ENCODE measurements at places on chromosomes 13 and 19. TPM values are rescaled to one million over a fixed set of nuclear protein-coding genes. Genes with fewer than 3 reads are reported as not detected.
A peak's percentile ranks its signal among the peaks of the same experiment; 100 is the strongest.

ANO8 gene
- 21.5 TPM for total RNA-seq

NLRP11 gene
- total RNA-seq: not detected

DNAAF3 gene
- not detected for total RNA-seq

ATCAY gene
- not detected for total RNA-seq

CUL4A gene
- 75.5 TPM for total RNA-seq

NOVA2 gene
- not detected for total RNA-seq

BEST2 gene
- total RNA-seq: not detected

SYT5 gene
- not detected for total RNA-seq

ICAM5 gene
- 0.36 TPM for total RNA-seq

ZNF85 gene
- total RNA-seq: 7.6 TPM

ERICH6B gene
- not detected for total RNA-seq

- DNase-seq: no peak
- peak overlapping the region; percentile 95 for H3K4me3 ChIP-seq
- no peaks in the 10 kb centered on the region for H3K27me3 ChIP-seq
Measured at GRCh38 chr13:106568299-106569003, 514 bp upstream of the ARGLU1 start.

DNA sequence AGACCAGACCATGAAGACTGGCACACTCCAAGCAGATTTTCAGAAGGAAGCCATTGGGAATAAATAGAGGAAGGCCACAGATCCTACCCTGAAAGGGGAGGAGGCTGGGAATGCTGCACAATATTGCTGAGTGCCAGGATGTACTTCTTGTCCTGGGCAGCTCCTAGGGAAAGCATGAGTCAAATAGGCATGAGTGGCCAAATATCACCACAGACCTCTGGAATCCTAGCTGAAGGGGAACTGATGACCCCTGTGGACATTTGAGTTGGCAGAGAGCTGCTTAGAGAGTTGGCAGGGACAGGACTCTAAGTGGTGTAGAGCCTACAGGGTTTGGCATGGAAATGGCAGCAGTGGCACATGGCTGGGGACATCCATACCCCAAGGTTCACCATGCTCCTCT lies 234.3 kb upstream of the TRPC4 start:
- H3K36me3 ChIP-seq: no peaks in the 10 kb centered on the region
- DNase-seq: no peak
- no peaks in the 10 kb centered on the region for H3K27me3 ChIP-seq
- no peaks in the 10 kb centered on the region for H3K4me1 ChIP-seq

DNA sequence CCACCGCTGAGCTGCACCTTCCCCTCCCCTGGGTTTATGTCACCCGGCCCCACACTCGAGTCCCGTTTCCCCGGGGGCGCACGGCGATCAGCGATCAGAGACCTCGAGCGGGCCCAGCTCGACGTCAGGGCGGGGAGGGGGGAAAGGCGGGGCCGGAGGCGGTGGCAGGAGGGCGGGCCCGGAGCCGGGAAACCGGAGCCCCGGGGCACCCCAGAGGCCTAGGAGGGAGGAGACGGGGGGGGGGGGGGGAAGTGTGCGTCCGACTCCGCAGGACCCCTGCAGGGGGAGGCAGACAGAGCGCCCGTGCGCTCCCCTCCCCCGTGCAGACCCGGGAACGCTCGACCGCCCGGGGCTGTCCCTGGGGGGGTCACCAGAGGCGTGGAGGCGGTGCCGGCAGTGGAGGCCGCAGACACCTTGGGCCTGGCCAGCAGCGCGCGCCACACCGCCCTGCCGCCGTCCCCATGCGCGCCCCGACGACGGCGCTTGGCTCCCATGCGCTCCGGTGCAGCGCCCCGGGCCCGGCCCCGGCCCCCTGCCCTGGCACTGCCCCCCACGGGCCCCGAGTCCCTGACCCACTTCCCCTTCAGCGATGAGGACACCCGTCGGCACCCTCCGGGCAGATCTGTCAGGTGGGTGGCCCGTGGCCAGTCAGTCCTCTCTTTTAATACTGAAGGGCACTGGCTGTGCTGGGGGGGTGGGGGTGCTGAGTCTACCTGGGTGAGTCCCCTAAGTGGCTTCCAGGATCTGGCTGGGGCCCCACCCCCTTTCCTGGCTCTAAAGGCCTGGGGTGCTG lies 11.8 kb downstream of the PDE4A start:
- peak; percentile 68 for DNase-seq
- H3K27ac ChIP-seq: peak overlapping the region; percentile 50
- H3K4me1 ChIP-seq: peaks cover 50% of the 10 kb centered on the region
- H3K36me3 ChIP-seq: no peaks in the 10 kb centered on the region
- H3K27me3 ChIP-seq: no peaks in the 10 kb centered on the region
- H3K4me3 ChIP-seq: peak overlapping the region; percentile 43

DNA sequence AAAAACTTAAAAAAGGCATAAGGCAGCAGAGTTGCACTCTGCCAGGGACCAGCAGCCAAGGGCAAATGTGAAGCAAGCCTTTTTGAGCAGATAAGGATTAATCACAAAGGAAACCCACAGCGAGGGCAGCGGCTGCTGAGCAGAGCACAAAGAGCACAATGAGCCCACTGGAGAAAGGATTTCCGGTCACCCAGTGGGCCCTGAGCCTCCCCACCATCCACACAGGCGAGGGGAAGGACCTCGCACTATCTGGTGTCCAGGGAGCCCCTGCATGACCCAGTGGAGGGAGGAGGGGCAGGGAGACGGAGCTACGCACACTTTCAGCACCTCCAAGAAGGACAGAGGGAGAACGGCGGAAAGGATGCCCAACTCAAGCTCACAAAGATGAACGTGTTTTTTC lies 40.0 kb downstream of the COL4A1 start:
- no peaks in the 10 kb centered on the region for H3K4me1 ChIP-seq
- no peak for DNase-seq
- H3K36me3 ChIP-seq: no peaks in the 10 kb centered on the region
- no peak overlapping the region for H3K27ac ChIP-seq

- DNase-seq: no peak
- no peak overlapping the region for H3K27ac ChIP-seq
- H3K27me3 ChIP-seq: no peaks in the 10 kb centered on the region
- H3K36me3 ChIP-seq: no peaks in the 10 kb centered on the region
Measured at GRCh38 chr13:89763005-89763404, 1584.5 kb upstream of the MIR17HG start.

GRCh38 chr13:31538067-31539042 lies 201.0 kb upstream of the RXFP2 start:
- H3K4me3 ChIP-seq: no peak overlapping the region
- DNase-seq: no peak
- H3K27ac ChIP-seq: no peak overlapping the region
- no peaks in the 10 kb centered on the region for H3K4me1 ChIP-seq
- H3K36me3 ChIP-seq: no peaks in the 10 kb centered on the region

GRCh38 chr19:2255982-2256685 lies at the start of gene JSRP1:
JSRP1 (minus strand) TSS chr19:2256417; CDS start chr19:2255314, 1,103 bp downstream.
- peaks cover 60% of the 10 kb centered on the region for H3K4me1 ChIP-seq
- no peak within 1 kb of the TSS for H3K27ac ChIP-seq
- no peaks in the 10 kb centered on the region for H3K27me3 ChIP-seq

DNA sequence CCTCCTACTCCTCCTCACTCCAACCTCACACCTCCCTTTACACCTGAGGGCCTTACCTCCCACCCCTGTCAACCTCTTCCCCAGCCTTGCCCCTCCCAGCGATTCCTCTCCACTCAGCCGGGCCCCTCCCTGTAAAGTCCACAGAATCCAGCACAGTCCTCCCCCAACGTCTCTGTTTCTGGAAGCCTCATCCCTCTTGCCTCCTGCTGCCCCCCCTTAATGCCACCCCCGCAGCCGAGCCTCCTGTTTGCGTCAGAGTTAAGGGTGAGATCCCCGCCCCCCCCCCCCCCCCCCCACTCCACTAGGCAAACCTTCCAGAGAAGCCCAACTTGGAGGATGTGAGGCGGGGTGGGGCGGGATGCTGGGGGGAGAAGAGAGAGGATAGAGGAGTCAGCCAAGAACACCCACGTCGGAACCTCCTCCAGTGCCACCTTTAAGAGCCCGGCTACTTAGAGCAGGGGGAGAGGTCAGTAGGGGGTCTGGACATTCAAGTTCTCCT lies 2.1 kb downstream of the UNC13A start:
- H3K4me1 ChIP-seq: peaks cover 17% of the 10 kb centered on the region
- peaks cover 16% of the 10 kb centered on the region for H3K27me3 ChIP-seq
- DNase-seq: no peak
- H3K4me3 ChIP-seq: no peak overlapping the region

DNA sequence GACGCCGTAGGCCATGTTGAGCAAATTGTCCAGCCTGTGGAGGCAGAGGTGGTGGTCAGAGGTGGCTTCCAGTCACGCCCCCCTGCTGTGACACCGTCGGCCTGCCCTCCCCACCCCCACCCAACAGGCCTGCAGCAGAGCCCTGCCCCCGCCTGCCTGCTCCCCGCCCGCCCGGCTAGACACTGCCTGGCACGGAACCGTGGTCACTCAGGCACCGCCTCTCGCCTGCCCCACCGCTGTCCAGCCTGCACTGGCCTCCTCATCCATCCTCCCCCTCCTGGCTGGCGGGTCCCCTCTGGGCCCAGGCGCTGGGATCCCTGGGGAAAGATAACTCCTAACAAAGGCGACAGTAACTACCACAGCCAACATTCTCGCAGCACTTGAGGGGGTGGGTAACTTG lies 21.7 kb downstream of the PRKCSH start:
- H3K4me1 ChIP-seq: no peaks in the 10 kb centered on the region
- no peaks in the 10 kb centered on the region for H3K36me3 ChIP-seq
- no peaks in the 10 kb centered on the region for H3K27me3 ChIP-seq
- DNase-seq: no peak

DNA sequence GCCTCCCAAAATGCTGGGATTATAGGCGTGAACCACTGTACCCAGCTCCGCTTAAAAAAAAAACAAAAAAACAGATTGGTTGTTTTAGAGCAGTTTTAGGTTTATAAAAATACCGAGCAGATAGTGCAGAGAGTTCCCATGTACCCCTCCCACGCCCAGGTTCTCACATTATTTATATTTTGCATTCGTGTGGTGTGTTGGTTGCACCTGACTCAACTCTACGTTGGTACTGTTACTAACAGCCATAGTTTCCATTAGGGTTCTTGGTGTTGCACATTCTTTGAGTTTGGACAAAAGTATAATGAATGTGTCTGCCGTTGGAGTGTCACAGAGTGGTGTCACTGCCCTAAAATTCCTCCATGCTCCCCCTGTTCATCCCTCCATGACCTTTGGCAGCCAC lies 29.1 kb downstream of the MYO9B start:
- H3K36me3 ChIP-seq: peaks cover 47% of the 10 kb centered on the region
- H3K4me3 ChIP-seq: no peak overlapping the region
- no peak overlapping the region for H3K27ac ChIP-seq
- peaks cover 5% of the 10 kb centered on the region for H3K4me1 ChIP-seq
- H3K27me3 ChIP-seq: no peaks in the 10 kb centered on the region

GRCh38 chr13:33548069-33548468 lies 262.5 kb upstream of the STARD13 start:
- no peak for DNase-seq
- peaks cover 22% of the 10 kb centered on the region for H3K4me1 ChIP-seq

DNA sequence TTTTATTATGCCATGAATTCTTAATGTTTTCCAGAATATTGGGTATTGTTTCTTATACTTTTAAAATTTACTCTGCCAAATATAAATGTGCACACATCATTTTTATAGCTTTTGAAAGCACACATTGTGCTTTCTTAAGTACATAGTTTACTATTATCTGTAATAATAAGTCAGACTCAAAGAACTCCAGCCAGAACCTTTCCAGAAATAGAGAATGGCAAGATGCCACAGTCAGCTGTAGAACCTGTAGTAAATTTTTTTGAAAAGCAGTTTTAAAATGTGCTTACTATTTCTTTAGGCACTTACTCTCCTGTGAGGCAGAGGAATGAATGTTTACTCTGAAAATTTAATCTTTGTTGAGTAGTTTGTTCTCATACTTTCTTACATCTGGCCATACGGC lies 1287.1 kb downstream of the PCDH9 start:
- no peak overlapping the region for H3K27ac ChIP-seq
- H3K36me3 ChIP-seq: no peaks in the 10 kb centered on the region
- H3K4me3 ChIP-seq: no peak overlapping the region
- DNase-seq: no peak
- no peaks in the 10 kb centered on the region for H3K4me1 ChIP-seq

DNA sequence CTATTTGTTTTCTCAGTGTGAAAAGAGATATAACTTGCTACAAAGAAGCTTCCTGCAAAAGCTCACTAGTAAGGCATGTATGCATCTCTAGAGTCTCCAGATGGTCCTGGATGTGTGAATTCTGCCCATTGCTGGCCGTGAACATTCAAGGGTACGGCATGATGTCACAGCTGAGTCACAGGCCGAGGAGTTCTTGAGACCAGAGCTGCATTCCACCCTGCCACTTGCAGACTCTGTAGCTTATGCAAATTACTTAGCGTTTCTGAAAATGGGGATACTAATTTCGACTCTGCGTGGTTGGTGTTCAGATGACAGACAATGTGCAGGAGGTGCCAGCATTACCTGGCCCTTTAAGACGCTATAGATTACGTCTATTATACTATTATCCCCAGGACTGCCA lies 470.7 kb downstream of the ZNF536 start:
- H3K4me1 ChIP-seq: no peaks in the 10 kb centered on the region
- no peak overlapping the region for H3K27ac ChIP-seq

DNA sequence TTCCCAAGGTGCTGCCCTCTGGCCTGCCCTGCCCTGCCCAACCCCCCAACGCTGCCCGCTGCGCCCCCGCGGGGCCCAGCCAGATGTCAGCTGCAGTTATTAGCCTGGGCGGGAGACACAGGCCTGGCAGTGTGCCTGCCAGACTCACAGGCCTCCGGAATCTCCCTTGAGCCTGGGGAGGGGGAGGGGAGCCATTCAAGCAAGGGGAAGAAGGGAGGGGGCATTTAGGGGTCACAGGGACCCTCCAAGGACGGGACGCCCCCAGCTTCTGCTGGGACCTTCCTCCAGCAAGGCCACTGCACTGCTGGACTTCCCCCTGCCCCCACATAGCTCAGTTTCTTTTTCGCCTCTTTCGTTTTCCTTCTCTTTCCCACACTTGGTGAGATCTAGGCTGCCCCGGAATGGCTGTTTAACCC lies 2.6 kb upstream of the JUNB start:
- no peaks in the 10 kb centered on the region for H3K36me3 ChIP-seq
- peak overlapping the region; percentile 100 for H3K27ac ChIP-seq
- no peaks in the 10 kb centered on the region for H3K27me3 ChIP-seq
- no peak for DNase-seq

- H3K27me3 ChIP-seq: no peaks in the 10 kb centered on the region
- DNase-seq: no peak
- no peaks in the 10 kb centered on the region for H3K4me1 ChIP-seq
- no peak overlapping the region for H3K27ac ChIP-seq
Measured at GRCh38 chr13:42484386-42484785, 89.6 kb upstream of the TNFSF11 start.

DNA sequence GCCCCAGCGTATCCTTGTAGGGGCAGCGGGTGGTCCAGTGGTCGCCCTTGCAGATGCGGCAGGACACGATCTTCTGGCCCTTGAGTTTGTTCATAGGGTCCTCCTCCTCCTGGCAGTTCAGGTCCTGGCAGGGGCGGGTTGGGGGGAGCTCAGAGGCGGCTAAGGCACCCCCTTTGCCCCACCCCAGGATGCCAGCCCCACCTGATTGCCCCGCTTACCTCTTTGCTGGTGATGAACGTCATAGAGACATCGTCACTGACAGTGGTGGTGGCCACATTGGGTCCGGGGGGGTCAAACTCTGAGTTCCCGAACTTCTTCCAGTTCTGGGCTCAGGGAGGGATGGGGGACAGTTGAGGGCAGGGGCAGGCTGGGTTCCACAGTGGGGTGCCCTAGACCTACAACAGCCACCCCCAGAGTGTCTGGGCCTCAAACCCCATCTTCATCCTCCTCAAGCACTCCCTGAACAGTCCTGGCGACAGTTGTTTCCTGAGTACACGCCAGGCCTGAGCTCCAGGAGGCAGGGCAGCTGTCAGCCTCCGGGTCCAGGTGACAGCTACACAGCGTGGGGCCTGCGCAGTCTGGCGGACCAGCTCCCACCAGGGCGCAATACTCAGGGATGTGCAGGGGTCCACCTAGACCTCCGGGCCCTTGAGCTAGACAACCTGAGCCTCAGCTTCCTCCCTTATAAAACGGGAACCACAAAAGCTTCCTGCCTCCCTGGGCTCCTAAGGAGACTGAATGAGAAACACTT lies 2.7 kb downstream of the EIF3G start:
- peaks cover 43% of the 10 kb centered on the region for H3K4me1 ChIP-seq
- no peaks in the 10 kb centered on the region for H3K27me3 ChIP-seq
- no peak overlapping the region for H3K27ac ChIP-seq
- no peak for DNase-seq

All from CD4-positive, alpha-beta memory T cell (primary cell).